Stimulated activated CD8-positive, alpha-beta memory T cell treated with anti-CD3 and anti-CD28 coated beads, Interleukin-4, amount 100 ng/mL, for 48 hours (primary cell): ENCODE measurements at places on chromosomes 1 and 21.
A peak's percentile ranks its signal among the peaks of the same experiment; 100 is the strongest.

- DNase-seq: no peak
Measured at GRCh38 chr1:29391362-29391880, 155.1 kb downstream of the PTPRU start.

- no peak for DNase-seq
Measured at GRCh38 chr1:74412244-74412643, 100.2 kb downstream of the LRRC53 start.

DNA sequence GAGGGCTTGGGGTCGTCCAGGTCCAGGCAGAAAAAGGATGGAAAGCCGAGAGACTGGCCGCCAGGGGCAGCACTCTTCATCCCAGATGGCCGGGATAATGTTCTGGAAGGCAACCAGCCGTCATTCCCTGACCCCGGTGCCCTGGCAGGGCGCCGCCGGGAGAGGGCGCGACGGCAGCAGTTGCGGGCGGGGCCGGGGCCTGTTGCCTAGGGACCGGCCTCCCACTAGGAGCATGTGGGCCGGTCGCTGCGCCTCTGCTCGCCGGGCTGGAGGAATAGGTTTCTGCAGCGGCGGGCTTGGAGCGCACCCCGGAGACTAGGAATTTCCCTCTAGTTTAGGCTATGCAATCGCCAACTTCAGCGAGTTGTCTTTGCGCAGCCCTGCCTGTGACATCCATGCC, 11.0 kb downstream of the DMRTB1 start:
- no peak for DNase-seq

DNA sequence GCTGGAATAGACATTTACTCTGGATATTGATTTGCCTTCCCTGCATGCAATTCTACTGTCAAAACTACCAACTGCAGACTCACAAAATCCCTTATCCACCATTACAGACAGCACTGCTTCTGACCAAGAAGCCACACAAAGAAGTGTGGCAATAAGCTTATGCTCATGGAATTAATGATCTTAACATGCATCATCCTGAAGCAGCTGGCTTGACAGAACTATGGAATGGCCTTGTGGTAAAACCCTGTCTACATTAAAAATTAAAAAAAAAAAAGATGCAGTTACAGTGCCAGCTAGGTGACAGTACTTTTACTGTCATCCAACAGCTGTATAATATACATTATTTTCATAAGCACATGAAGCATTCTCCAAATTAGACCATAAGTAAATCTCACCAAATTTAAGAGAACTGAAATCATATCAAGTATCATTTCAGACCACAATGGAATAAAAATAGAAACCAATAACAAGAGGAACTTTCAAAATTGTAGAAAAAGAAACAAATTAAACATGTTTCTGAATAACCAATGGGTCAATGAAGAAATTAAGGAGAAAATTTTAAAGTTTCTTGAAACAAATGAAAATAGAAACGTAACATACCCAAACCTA, 70.7 kb downstream of the SCMH1 start:
- no peak for DNase-seq

DNA sequence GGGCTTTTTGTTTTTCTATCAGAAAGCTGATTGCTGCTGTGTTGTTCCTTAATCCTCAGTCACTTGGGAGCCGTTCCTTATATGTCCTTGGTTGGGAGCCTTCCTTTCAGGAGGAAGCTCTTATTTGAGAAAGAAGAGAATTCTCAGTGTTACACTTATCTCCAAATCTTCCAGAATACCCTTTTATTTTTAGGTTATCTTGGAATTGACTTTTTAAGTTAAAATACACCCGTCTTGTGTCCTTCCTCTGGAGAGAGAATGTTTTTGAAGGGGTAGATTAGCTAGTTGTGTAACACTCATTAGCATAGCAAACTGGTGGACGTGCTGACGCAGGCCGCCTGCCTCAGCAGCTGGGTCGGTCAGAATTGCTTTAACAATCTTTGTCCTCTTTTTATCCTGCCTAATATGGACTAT, 42.1 kb downstream of the LRRC8B start:
- DNase-seq: no peak

GRCh38 chr1:156505679-156506298, 5.2 kb upstream of the MEF2D start:
- no peak for DNase-seq

DNA sequence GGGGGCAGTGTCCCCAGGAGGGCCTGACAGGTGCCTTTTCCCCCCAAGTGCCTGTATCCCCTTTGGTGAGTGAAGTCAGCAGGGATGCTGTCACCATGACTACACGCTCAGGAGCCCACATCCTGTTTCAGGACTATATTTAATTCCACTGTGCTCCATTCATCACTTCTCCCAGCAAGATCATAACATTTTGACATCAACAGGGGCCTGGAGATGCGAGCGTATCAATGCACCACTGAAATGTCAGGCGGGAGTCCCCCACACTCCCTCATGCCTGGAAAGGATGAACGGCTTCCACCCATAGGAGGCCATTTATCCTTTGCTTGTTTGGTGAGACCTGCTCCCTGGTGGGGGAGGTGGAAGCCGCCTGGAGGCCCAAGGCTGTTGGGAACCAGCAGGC, 119.1 kb downstream of the PTPRU start:
- DNase-seq: peak; percentile 14

DNA sequence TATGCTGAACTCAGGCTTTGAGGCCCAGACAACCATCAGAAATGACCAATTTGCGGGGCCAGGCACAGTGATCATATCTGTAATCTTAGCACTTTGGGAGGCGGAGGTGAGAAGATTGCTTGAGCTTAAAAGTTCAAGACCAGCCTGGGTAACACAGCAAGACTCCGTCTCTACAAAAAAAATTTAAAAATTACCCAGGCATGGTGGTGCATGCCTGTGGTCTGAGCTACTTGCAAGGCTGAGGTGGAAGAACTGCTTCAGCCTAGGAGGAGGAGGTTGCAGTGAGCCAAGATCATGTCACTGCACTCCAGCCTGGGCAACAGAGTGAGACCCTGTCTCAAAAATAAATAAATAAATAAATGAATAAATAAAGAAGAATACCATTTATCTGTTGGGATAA, 156.5 kb downstream of the EIF4G3 start:
- no peak for DNase-seq

- no peak for DNase-seq
Measured at GRCh38 chr1:186456729-186457255, 4.1 kb downstream of the PDC start.

GRCh38 chr1:88608139-88608943, 75.7 kb upstream of the PKN2 start:
- no peak for DNase-seq

DNA sequence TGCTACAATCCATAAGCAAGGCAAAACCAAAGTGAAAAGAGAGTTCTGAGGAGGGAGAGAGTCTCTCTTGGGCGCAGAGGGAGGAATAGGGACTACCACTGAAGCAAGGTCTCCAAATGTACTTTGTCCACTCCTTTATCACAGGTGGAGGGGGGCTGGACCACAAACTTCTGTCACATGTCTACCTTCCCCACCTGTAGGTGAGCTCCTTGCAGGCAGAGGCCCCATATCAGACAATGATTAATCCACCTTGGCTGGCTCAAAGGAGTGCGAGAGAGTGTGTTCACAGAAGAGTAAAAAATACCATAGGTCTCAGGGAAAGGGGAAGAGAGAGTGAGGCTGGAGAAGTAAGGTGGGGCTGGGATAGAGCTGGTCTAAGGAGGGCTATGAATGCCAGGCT, 4.5 kb downstream of the BEND5 start:
- DNase-seq: no peak
